GM04503 (cell line): ENCODE measurements at places on chromosomes 7 and 10.

- DNase-seq = no peak
Measured at GRCh38 chr10:93267521-93267920, 193.8 kb downstream of the CYP26A1 start.

DNA sequence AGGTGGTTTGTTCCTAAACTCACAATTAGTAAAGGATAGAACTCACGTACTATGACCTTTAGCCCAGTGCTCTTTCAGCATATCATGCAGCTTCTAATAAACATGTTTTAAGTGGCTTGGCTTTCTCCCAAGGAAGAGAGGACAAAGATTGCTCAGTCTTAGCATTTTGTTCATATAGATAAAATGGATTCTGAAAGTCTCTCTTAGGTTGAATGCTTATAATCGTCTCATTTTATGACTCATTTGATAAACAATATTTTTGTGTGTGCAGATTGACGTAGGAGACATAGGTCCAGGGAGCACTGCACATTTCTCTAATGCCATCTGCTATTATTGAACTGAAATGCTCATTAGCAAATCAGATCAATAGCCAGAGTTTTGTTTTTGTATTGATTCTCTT, 44.8 kb downstream of the GNAT3 start:
- DNase-seq = no peak

DNA sequence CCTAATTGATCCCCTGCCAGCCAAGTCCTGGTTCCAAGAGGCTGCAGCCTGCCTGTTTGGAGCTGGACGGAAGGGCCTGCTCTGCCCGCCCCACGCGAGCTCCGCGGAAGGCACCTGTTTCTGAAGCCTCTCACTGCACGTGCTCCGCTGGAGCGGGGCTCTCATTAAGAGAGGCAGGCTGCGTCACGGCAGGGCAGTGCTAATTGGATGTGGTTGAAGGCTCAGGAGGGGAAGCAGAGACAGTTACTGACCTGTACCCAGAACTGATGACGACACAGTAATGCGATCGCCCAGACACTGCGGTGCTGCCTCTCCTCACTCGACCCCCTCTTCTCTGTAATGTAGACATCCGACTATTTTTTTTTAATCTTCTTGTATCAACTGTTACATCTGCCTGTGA, 411.1 kb upstream of the MGMT start:
- no peak for DNase-seq

DNA sequence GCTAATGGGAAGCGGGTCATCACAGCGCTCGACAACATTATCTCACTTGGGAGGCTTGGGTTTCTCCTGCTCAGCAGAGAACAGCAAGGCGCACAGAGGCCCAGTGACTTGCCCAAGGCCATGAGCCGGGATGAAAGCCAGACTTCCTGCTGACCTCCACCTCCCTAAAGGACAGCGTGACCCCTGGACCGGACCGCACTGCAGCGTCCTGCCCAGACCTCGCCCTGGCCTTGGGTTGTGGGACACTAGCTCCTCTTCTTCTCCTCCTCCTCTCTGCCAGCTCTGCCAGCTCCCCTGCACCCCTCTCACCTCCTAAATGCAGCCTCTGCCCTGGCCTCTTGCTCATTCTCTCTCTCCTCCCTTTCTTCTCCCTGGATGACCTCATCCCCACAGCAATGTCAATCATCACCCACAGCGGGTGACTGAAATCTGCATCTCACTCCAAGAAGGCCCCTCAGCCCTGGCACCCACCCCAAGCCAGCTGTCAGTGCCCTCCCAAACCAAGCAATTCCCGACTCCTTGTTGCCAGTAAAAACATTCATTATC, 19.4 kb downstream of the SPOCK2 start:
- DNase-seq = no peak

- no peak for DNase-seq
Measured at GRCh38 chr7:1201916-1202315, 30.8 kb upstream of the UNCX start.

DNA sequence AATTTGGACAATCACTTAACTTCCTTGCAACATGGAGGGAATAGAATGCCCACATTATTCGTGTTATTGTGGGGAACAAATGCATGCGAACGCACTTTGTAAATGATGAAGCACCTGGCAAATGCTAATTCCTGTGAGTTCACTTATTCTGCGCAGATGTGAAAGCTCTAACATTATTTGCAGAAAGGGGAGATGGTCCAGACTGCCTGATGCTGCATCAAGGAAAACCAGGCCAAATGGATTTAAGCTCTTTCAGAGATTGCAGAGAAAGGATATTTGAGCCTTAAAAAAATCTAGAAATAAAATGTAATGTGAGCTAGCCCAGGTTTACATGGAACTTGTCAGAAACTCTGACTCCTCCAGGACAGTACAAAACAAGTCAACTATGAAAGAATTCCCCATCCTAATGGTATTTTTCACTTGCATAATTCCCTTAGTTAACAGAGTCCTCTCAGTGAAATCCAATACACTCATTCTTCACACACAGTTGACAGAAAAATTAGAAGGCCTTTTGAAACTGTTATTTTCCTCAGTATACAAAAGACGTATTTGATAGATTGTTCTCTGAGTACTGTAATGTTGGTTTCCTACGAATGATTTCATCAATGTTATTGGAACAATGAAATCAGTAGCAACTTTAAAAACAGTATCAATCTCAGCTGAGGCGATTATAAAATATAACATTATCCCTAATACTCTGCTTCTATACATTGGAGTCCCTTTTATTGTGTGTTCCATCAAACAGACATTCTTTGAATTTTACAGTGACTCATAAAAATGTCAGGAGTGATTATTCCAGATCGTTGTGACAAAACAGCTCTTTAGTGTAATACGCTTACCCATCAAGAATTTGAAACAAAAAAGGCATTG, 136.3 kb upstream of the ANK3 start:
- no peak for DNase-seq

DNA sequence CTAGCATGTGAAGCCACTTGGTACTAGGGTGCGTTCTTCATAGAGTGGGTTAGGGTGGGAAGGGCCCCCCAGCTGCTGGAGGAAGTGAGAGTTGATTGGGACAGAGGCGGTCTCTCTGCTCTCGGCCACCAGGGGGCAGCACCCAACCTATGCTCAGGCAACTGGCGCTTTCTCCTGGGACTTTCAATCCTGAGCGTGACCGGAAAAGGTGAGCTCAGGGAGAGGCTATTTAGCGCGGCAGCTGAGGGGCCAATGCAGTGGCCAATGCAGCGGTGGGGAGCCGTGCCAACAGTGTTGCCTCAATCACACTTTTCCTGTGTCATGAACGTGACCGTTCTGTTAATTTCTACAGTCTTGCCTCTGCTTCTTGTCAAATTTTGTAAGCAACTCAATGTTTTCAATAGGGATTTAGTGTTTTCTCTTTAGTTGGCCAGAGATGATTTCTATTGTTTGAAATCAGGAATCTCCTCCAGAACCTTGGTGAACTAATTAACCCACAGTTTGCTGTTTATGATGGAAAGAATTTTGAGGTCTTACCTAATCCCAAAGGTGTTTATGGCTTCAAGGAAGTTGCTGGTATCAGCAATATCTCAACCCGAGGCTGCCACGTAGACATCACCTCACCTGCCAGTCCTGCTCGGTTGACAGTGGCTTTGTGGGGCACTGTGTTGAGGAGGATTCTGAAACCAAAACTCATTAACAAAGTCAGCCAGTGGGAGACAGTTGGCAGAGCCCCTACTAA, 67.9 kb upstream of the PDZD8 start:
- DNase-seq = peak; percentile 84

DNA sequence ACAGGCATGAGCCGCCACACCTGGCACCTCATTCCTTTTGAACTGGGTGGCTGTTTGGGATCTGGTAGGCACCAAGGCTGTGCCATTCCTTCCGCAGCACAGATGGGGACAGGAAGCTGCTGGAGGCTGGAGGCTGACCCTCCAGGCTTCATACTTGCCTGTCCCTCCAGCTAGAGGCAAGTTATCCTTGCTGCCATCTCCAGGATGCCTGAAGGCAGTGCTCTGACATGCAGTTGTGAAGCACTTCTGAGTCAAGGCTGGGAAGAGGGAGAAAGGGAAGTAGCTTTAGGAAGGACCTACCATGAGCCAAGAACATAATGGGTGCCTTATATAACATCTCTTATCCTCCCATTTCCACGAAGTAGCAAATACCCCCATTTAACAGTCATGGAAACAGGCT, 9.5 kb downstream of the MARVELD1 start:
- no peak for DNase-seq

GRCh38 chr10:89644691-89644966, 413 bp downstream of the PANK1 start:
- no peak for DNase-seq

- DNase-seq = no peak
Measured at GRCh38 chr10:62424026-62424425, 49.9 kb downstream of the ZNF365 start.

- no peak for DNase-seq
Measured at GRCh38 chr10:86362586-86363183, 3.9 kb downstream of the GRID1 start.

GRCh38 chr7:46651070-46651469, 730.0 kb upstream of the IGFBP3 start:
- no peak for DNase-seq

GRCh38 chr7:16428672-16429071, 7.3 kb upstream of the CRPPA start:
- DNase-seq = no peak

DNA sequence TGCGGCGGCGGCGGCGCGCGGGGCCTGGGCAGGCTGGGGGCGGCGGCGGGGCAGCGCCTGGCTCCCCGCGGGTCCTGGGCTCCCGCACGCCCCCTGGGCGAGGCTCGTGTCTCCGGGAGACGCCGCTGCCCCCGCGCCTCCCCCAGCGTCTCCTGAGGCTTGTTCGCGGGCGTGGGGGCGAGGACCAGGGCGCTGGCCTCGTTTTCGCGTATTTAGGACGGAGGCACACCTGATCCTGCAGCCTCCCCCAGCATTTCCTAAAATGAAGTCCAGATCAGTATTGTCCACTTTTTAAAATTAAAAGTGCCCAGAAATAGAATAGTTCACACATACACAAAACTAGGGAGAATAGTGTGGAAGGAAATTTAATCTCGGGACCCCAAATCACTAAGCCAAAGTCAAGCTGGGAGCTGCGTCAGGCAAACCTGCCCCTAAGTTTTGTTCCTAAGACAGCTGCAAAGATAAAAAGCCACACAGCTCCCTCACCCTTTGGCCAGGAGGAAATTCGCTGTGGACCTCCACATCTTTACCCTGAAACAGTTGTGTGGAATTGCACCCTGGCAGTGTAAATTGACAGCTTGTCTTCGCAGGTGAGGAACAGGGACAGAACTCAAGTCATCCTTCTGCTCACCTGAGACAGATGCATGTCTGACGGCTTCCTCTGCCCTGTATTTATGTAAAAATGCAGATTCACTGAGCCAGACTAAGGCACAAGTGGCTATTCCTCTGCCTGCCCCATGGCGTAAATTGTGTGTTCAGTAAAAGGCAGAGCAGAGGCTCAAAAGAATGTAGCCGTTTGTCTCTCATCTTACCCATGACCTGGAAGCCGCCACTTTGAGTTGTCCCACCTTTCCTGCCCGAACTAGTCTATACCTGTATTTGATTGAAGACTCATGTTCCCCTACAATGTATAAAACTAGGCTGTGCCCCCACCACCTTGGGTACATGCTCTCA, 740 bp downstream of the GALNT11 start:
- DNase-seq = no peak

- no peak for DNase-seq
Measured at GRCh38 chr7:116239434-116239833, 29.1 kb downstream of the TES start.

DNA sequence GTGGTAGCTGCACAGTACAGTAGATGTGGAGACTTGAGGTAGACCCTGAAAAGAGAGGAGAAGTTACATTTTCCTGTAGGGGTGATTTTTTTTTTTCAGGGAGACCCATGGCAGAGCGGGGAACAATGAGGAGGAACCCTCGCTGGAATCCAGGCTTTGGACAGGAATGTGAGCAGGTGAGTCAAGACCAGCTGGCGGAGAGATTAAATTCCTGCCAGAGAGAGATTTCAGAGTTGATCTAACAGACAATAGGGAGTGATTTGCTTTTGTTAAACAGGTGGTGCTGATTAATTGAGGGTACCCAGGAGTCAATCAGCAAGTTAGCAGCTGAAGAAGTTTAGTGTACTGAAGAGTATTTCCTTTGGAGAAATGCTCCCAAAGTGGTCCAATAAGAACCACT, 41.6 kb upstream of the MINDY3 start:
- DNase-seq = no peak

GRCh38 chr7:81339946-81340345, 421.1 kb upstream of the SEMA3C start:
- DNase-seq = no peak

GRCh38 chr7:30842542-30843451, 68.9 kb upstream of the AQP1 start:
- DNase-seq = no peak

GRCh38 chr10:21650353-21650752, 116.3 kb downstream of the MLLT10 start:
- DNase-seq = no peak

- no peak for DNase-seq
Measured at GRCh38 chr10:69359148-69359547, 57.6 kb downstream of the TACR2 start.

- DNase-seq = no peak
Measured at GRCh38 chr10:75013522-75013921, 97.9 kb upstream of the SAMD8 start.

GRCh38 chr7:68604541-68604940, 993.7 kb upstream of the AUTS2 start:
- no peak for DNase-seq

GRCh38 chr10:95327367-95327766, 36.6 kb upstream of the PDLIM1 start:
- DNase-seq = no peak

GRCh38 chr10:98235846-98236245, 32.1 kb downstream of the LOXL4 start:
- DNase-seq = no peak

DNA sequence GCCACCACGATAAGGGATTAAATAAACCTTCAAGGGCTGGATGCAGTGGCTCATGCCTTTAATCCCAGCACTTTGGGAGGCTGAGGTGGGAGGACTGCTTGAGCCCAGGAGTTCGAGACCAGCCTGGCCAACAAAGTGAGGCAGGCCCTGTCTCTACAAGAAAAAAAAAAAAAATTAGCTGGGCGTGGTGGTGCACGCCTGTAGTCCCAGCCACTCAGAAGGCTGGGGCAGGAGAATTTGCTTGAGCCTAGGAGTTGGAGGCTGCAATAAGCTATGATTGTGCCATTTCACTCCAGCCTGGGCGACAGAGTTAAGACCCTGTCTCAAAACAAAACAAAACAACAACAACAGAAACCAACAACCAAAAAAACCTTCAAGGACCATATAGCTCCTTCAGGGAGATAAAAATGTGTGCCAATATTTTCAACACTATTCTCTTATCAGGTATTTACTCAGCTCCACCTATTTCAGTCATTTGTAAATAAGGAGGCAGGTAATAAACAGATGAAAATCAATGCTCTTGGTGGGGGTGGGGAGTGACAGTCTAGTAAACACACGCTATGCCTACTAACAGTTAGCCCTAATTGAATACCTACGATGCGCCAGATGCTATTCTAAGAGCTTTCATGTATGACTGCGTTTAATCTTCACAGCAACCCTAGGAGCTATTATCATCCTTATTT, 13.2 kb downstream of the BAIAP2L1 start:
- DNase-seq = no peak

GRCh38 chr10:33889371-33889770, 554.9 kb upstream of the NRP1 start:
- no peak for DNase-seq
